ENCODE measurements at places on chromosomes 4 and X.

- DNase-seq: no peak
Measured at GRCh38 chr4:53992785-53993184, 71.6 kb downstream of the CHIC2 start.

- peak; percentile 92 for DNase-seq
Measured at GRCh38 chrX:7147978-7148854, at the start of gene PUDP. PUDP (minus strand) TSS chrX:7148153; CDS start chrX:7148113, 40 bp downstream.

- DNase-seq: no peak
Measured at GRCh38 chr4:109213056-109213455, 89.4 kb downstream of the COL25A1 start.

DNA sequence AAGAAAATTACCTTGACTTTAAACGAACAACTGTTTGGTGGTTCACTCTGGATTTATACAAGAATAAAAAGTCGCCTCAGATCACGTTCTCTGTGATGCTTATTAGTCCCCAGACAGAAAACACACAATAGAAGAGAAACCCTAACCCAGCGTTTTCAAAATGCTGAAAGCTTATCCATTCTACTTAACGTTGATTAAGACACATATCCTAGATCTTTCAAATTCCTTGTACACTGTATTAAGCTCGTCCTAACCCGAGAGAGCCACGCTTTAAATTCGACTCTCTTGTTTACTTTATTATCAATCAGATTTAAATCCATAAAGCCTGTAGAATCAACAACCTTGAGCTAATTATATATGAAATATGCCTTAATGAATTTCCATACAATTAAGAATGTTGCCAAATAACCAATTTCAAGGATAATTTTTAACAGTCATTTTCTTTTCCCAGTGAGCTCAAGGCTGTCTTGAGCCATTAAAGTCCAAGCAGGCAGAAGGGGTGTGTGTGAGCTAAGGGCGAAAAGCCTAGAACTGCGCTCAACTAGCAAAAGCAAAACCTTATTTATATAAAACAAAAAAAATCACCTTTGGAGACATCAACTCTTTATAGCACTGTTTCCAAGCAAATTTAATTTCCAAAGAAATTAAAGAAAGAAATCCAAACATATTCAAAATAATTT is 981 bp upstream of the PITX2 start:
- DNase-seq: no peak

DNA sequence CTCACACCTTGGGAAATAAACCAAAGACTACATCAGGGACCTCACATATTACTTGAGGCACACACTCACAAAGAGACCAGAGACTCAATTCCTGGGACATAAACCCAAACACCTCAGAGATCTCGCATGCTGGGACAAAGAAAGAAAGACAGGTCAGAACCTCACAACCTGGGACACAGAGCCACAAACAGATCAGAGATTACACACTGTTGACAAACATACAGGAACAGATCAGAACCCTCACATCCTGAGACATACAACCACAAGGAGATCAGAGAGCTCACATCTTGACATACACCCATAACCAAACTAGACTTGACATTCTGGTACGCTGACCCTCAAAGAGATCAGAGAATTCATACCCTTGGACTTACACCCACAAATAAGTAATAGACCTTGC is 17.3 kb downstream of the SUV39H1 start:
- no peak for DNase-seq

DNA sequence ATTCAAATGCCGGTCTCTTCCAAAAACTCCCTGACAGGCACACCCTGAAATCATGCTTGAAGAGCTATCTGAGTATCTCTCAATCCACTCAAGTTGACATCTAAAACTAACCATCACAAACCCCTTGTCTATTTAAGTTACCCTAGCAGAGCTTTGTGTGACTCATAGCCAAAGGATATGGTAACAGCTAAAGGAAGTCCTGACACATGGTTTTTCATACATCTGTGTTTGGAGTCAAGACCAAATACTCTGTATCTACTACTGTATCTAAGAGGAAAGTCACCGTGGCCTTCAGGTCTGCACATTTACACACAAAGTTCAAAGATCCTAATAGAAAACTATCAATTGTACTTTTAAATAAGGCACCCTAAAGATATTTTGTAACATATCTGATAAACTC is 239.6 kb upstream of the VCX start:
- DNase-seq: no peak

- DNase-seq: no peak
Measured at GRCh38 chrX:28552322-28552721, 34.9 kb upstream of the IL1RAPL1 start.

DNA sequence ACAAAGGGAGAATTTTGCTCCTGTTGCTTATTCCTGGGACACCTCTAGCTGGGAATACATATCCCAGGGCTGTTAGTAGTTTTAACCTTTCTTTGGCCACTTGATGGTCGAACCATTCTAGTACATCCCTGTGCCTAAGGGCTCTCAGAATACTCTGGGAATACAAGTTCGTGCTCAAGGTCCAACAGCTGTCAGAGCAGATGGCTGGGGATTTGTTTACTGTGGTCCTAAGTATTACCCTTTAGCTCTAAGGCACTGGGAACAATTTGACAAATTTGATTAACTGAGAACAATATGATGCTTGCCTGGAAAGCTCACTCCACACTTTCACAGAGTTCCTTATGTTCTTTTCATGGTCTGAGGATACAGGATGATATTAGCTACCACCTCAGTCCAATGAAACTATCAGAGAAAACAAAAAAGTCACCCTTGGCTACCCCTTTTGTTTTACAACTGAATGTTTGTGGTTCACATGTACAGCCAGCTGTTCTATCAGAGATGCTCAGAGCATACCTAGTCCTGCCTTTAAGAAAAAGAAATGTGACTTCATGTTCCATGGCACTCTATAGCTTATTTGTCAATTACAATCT is 47.4 kb upstream of the PHOX2B start:
- no peak for DNase-seq

- DNase-seq: no peak
Measured at GRCh38 chr4:183038436-183038835, 60.6 kb upstream of the WWC2 start.

DNA sequence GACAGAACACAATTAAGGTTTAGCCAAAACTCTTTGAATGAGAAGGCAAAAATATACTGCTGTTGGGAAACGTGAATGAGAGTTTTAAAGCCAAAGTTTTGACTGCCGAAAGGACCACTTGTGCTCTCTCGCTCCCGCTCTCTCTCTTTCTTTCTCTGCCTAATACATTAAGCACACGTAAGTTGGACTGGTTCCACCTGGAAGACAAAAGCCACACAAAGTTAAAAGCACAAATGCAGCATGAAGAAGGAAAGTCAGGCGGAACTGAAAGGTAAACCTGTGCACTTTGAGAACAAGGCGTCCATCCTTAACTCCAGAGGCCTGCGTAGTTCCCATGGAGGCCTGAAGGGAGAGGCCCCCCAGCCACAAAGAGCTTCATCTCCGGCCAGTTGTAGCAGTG is 1.9 kb downstream of the DCAF12L2 start:
- no peak for DNase-seq

- DNase-seq: no peak
Measured at GRCh38 chr4:73251384-73251783, 7.2 kb downstream of the ANKRD17 start.

GRCh38 chrX:134679221-134679620 is 20.9 kb upstream of the PLAC1 start:
- no peak for DNase-seq

DNA sequence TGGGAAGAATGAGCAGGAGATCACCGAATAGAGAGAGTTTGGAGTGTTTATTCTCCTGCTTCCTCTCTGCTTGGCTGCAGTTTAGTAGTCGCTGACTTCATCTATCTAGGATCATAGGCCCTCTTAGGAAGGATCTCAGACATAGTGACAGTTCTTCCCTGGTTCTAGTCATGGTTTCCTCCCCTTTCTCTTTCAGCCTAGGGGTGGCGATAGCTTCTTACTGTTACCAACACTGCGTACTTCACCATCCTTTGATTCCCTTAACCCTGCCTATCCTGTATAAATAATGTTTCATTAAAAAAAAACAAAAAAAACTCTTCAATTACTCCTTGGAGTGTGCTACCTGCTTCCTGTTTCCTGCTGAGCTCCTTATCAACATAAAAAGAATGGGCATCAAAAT is 103.8 kb downstream of the DDX53 start:
- no peak for DNase-seq
